ENCODE measurements at places on chromosomes 4 and X.
A peak's percentile ranks its signal among the peaks of the same experiment; 100 is the strongest.

DNA sequence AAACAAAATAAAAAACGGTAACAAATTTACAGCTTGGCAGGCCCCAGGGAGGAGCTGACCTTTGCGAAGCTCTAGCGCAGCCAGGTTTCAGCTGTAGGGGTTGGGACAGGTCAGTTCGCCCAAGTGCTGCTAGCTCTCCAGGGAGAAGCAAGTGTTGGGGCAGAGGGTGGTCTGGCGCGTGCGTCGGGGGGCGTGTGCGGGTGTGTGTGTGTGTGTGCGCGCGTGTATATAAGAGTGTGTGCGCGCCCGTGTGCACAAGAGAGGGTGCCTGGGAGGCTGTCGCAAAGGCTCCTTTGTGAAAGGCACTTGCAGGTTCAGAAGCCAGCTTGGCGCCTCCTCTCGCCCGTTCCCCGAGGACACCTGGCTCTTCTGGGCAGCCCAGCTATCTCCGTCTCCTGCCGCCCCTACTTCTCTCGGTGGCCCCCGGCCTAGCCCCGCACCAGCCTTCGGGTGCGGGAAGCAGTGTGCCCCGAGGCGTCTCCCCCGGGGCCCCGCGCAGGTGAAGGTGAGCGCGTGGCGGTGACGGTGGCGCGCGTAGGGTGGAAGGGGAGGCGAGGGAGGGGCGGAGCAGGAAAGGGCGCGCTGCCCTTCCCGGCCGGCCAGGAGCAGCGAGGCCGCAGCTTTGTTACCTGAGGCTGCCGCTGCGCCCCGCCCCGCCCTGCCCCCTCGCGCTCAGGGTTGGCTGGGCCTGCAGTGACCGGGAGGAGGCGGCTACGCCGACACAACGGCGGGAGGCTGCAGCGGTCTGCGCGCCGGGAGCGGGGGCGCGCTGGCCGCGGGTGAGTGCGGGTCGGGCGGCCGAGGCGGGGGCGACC lies at the start of gene FHDC1:
Gene FHDC1, plus strand, starts transcription at position 693 of the 815 bp plus-strand sequence. CDS start 6,735 bp downstream, outside the sequence.
- H3K4me1 ChIP-seq, result peaks cover 6% of the 10 kb centered on the region
- no peaks in the 10 kb centered on the region for H3K36me3 ChIP-seq
- H3K4me3 ChIP-seq, result peak within 1 kb of the TSS; percentile 71
- H3K27me3 ChIP-seq, result peaks cover 48% of the 10 kb centered on the region
- H3K27ac ChIP-seq, result peak within 1 kb of the TSS; percentile 76

GRCh38 chrX:72130156-72130761 lies 1.5 kb downstream of the RTL5 start:
- DNase-seq, result no peak
- H3K4me3 ChIP-seq, result no peak overlapping the region
- no peak overlapping the region for H3K27ac ChIP-seq

- no peaks in the 10 kb centered on the region for H3K36me3 ChIP-seq
- H3K4me1 ChIP-seq, result no peaks in the 10 kb centered on the region
- H3K4me3 ChIP-seq, result no peak overlapping the region
- no peak overlapping the region for H3K27ac ChIP-seq
- DNase-seq, result no peak
- no peaks in the 10 kb centered on the region for H3K27me3 ChIP-seq
These were observed 47.4 kb downstream of the PRDM5 start for GRCh38 chr4:120874792-120875774.

GRCh38 chr4:158055668-158056067 lies 117.2 kb downstream of the GASK1B start:
- no peaks in the 10 kb centered on the region for H3K27me3 ChIP-seq
- H3K4me3 ChIP-seq, result no peak overlapping the region
- H3K4me1 ChIP-seq, result no peaks in the 10 kb centered on the region

DNA sequence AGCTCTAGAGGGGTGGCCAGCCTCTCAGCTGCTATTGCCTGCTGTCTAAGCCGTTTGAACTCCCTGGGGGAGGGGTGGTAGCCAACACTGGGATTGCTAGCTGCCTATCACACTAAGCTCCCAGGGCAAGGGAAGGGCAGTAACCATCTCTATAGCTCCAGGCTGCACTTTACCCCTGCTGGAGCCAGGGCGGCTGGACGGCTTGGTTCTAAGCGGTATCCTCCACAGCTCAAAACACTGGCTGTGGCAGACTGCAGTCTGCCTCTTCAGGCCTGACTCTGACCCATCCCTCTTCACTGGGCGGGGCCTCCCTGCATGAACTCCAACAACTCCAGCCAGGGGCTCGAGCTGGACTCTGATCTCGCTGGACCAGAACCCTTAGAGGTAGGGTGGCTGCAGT lies 55.3 kb upstream of the GNRHR start:
- no peak for DNase-seq
- H3K27me3 ChIP-seq, result no peaks in the 10 kb centered on the region
- H3K27ac ChIP-seq, result no peak overlapping the region
- H3K4me1 ChIP-seq, result no peaks in the 10 kb centered on the region
- H3K4me3 ChIP-seq, result no peak overlapping the region
- no peaks in the 10 kb centered on the region for H3K36me3 ChIP-seq

- no peak for DNase-seq
- no peaks in the 10 kb centered on the region for H3K27me3 ChIP-seq
- no peak overlapping the region for H3K27ac ChIP-seq
- no peaks in the 10 kb centered on the region for H3K4me1 ChIP-seq
These were observed 120.7 kb upstream of the HCCS start for GRCh38 chrX:10990418-10990817.

DNA sequence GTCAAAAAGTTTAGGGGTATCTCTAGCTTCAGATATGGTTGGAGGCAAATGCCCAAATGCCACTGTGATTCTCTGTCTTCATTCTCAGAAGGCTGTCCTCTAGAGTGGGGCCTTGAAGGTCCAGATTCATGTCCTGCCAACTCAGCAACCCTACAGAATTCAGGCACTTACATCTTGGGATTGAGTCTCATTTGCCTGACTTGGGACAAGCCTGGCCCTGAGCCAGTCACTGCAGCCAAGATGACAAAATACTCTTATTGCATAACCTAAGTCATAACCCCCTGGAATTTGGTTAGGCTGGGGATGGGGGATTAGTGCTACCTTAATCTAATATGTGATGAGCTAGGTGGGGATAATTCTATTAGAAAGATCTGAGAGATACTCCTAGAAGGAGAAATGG lies 100.5 kb downstream of the AREG start:
- H3K36me3 ChIP-seq, result no peaks in the 10 kb centered on the region
- no peaks in the 10 kb centered on the region for H3K27me3 ChIP-seq
- DNase-seq, result no peak
- H3K27ac ChIP-seq, result peak overlapping the region; percentile 27
- H3K4me3 ChIP-seq, result no peak overlapping the region

DNA sequence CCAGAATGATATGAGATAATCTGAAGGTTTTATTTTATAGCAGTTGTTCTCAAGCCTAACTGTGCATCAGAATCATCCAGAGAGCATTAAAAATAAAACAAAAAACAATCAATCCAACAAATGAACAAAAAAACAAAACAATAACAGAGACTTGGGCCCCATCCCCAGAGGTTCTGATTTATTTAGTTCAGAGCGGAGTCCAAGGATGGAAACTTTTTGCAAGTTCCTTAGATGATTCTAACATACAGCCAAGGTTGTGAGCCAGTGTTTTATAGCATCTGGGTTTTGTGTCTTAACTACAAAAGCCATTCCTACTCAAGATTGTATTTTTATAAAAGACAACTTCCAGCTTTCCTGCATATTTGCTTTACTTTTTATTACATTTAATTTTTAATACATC lies 59.4 kb upstream of the GRPR start:
- no peak for DNase-seq
- H3K4me3 ChIP-seq, result no peak overlapping the region
- H3K4me1 ChIP-seq, result no peaks in the 10 kb centered on the region

DNA sequence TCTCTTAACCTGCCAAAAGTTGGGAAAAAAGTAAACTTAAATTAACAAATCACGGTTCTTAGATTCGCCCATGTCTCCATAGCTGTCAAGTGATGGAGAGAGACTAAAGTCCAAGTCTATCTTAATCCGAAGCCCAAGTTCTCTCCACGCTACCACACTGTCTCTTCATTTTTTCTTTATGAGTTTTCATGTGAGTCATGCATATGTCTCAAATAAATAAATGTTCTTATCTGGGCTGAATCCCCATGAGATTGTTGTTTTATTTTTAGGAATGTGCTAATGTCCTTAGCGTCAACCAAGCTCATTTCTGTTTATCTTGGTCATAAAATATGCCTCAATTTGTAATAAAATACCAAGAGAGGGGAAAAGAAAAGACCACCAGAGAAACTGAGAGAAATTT lies 169.3 kb downstream of the RCHY1 start:
- H3K4me3 ChIP-seq, result no peak overlapping the region
- H3K4me1 ChIP-seq, result no peaks in the 10 kb centered on the region
- H3K27ac ChIP-seq, result no peak overlapping the region
- no peak for DNase-seq
- no peaks in the 10 kb centered on the region for H3K27me3 ChIP-seq

GRCh38 chr4:27472364-27472763 lies 611.7 kb downstream of the STIM2 start:
- no peaks in the 10 kb centered on the region for H3K4me1 ChIP-seq
- DNase-seq, result no peak
- no peaks in the 10 kb centered on the region for H3K27me3 ChIP-seq
- H3K27ac ChIP-seq, result no peak overlapping the region
- no peaks in the 10 kb centered on the region for H3K36me3 ChIP-seq

DNA sequence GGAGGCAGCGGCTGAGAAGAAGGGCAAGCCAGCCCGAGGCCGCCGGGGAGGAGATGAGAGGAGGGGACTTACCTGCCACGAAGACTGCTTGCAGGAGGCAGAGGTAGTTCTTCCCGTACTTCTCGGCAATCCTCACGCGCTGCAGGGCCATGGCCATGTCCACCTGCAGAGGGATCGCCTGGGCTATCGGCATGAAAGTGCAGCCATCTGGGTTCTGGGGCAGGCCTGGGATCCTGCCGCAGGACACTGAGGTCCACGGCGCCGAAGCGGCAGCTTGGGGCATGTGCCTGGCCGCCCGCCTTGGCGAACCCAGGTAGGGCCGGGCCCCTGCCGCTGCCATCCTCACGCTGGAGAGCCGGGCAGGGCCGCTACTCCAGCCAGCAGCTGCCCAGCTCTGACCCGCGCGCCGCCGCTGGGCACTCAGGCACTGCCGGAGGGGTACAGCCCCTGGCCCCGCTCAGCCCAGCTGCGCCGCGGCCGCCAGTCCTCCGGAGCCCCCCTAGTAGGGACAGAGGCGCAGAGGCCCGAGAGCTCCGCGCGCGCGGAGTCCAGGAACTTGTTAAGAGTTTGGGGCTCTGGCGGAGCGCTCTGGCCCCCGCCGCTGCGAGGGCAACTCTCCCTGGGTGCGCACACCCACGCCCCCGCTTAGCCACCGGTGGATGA lies 16.0 kb downstream of the MCF2 start:
- peak overlapping the region; percentile 53 for H3K4me3 ChIP-seq
- no peak overlapping the region for H3K27ac ChIP-seq
- H3K4me1 ChIP-seq, result no peaks in the 10 kb centered on the region
- DNase-seq, result no peak
- H3K27me3 ChIP-seq, result peaks cover 18% of the 10 kb centered on the region
- H3K36me3 ChIP-seq, result no peaks in the 10 kb centered on the region

DNA sequence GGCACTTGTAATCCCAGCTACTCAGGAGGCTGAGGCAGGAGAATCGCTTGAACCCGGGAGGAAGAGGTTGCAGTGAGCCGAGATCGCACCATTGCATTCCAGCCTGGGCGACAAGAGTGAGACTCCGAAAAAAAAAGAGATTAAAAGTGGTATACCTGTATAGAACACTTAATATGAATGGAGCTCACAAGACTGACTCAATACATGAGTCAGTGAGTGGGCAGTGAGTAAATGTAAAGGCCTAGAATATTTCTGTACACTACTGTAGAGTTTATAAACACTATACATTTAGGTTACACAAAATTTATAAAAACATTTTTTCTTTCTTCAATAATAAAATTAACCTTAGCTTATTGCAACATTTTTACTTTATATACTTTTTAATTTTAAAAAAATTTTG lies 93.8 kb downstream of the CENPC start:
- no peak overlapping the region for H3K27ac ChIP-seq
- DNase-seq, result no peak
- H3K4me3 ChIP-seq, result no peak overlapping the region
- H3K27me3 ChIP-seq, result no peaks in the 10 kb centered on the region

DNA sequence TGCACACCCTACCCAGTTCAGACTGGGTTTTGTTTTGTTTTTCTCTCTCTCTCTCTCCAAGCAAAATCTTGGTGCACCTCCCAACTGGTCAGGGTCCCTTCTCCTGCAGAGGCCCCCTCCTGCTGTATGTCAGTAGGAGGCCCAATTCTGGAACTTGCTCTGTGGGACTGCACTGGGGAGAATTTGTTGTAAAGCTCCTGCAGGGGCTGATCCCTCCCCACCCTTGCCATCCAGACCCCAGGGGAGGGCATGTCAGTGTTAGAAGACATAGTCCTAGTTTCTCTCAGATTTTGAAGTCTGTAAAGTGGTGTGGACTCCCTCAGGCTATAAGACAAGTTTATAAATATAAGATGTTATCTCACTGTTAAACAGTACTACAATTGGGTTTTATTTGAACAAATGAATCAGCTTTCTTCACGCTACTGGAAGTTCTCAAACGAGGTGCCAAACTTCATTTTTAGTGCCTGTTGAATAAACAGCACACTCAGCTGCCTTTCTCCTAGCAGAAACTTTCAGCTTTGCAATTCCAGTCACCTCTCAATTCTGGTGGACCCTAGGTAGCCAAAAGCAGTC lies 88.6 kb upstream of the FRMPD3 start:
- H3K4me3 ChIP-seq, result no peak overlapping the region
- no peak for DNase-seq
- no peaks in the 10 kb centered on the region for H3K36me3 ChIP-seq

- H3K36me3 ChIP-seq, result no peaks in the 10 kb centered on the region
- no peaks in the 10 kb centered on the region for H3K27me3 ChIP-seq
- H3K27ac ChIP-seq, result no peak overlapping the region
These were observed 212.8 kb upstream of the GYPA start for GRCh38 chr4:144353292-144353691.

DNA sequence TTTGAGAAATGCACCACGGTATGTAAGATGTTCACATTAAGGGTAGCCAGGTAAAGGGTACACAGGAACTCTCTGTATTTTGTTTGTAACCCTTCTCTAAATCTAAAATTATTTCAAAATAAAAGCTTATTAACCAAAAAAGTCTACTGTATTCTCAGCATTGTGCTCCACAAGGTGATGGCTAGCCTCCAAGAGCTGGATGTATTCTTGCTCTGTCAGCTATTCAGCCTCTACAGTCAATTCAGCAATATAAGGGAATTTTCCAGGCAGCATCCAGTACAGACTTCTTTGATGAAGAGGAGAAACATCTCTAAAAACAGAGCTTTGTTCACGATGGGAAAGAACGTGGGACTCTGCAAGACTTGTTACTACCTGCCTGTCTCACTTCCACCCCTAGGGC lies 63.5 kb upstream of the MAOA start:
- DNase-seq, result no peak
- H3K36me3 ChIP-seq, result no peaks in the 10 kb centered on the region
- peak overlapping the region; percentile 54 for H3K27ac ChIP-seq
- peaks cover 35% of the 10 kb centered on the region for H3K4me1 ChIP-seq
